ENCODE measurements at places on chromosomes 7 and 10.

- DNase-seq: no peak
Observed at GRCh38 chr7:66454600-66455225, 174.0 kb upstream of the KCTD7 start.

DNA sequence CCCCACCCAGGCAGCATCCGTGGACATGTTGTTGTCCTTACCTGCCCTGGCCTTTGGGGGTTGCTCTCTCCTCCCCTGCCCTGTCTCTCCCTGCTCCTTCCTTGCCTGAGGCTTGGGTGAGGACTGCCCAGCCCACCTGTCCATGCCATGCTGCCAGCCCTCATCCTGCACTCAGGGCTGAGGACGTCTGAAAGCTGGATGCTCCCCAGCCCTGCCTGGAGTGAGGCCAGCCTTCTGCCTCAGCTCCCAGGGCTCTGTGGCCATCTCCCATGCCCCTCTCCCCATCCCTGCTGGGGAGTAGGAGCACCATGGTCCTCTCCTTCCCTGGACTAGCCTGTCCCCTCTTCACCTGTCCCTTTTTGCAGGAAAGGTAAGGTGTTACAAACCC lies 68.4 kb downstream of the RAMP3 start:
- no peak for DNase-seq

GRCh38 chr7:264541-265191 lies 25.3 kb upstream of the FOXL3 start:
- DNase-seq: no peak

DNA sequence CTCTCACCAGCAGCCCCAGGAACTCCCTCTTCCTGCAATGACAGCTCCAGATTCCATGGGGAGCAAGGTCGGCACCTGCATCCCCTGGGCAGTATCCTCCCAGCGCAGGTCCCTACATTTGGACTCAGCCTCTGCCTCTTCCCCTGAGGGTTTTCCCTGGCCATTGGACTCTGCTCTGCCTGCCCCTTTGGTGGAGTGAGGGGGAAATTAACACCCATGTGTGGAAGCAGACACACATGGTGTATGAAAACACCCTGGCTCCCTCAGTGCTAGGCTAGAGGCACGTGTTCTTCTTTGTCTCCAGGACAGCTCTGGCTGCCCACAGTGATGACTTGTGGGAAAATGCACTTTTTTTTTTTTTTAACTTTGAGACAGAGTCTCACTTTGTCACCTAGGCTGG lies 8.4 kb downstream of the PRF1 start:
- DNase-seq: no peak

- no peak for DNase-seq
Observed at GRCh38 chr10:1646332-1646731, 91.0 kb downstream of the ADARB2 start.

DNA sequence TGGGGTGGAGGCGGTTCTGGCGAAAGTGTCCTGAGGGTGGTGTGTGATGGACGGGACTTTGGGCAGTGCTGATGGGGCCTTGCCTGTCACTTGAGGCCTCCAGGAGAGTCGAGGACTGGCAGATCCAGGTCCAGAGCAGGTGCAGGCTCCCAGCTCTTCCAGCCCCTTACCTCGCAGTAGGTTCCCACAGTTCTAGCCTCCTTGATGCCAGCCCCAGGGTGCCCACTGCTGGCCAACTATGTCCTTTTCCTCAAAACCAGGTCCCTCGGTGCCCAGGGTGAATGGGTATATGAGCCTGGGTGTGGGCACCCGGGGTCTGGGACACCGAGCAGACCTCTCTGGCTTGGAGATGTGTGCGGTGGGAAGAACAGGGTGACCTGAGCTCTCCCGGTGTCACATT lies 8.3 kb downstream of the FAM20C start:
- DNase-seq: no peak

DNA sequence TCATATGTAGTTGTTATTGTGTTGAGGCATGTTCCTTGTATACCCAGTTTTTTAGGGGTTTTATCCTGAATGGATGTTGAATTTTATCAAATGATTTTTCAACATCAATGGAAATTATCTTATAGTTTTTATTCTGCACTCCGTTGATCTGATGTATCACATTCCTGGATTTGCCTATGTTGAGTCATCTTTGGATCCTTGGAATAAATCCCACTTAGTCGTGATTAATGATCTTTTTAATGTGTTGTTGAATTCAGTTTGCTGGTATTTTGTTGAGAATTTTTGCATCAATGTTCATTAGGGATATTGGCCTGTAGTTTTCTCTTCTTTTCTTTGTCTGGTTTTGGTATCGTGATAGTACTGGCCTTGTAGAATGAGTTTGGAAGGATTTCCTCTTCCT lies 648.6 kb upstream of the GRM3 start:
- no peak for DNase-seq

DNA sequence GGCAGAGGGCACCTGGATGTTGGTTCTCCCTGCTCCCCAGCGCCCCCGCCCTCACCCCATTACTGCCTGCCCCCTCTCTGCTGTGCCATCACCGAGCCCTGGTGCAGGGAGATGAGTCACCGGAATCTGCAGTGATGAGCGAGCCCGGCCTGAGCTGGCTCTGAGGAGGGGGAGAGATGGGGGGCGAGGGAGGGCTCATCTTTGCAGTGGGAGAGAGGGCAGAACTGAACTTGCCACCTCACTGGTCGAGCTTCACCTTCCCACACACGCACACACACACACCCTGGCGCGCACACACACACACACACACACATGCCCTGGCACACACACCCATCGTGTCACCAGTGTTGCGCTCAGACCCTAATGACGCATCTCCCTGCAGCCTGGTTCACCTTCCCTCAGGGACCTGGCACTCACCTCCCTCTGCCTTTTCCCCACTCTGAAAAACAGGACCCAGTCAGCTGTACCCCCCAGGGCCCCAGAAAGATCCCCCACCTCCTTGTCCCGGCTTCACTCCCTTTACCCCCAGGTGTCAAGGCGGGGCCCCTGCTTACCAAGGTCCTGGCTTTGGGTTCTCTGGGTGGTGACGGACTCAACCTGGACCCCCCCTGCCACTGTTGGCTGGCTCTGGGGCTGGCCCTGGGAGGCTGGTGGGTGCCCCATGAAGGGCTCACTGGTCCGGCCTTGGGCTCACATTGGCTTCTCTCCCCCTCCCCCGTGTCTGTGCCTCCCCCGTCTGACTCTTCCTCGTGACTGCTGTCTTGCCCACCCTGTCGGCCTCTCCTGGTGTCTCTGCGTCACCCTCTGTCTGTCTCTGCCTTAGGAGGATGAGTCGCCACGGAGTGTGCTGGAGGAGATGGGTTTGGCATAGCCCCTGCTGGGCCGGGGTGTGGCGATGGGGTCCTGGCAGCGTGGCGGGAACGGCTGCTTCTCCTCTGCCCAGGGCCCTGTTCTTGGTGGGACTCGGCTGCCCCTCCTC lies 5.4 kb downstream of the VGF start:
- DNase-seq: no peak

DNA sequence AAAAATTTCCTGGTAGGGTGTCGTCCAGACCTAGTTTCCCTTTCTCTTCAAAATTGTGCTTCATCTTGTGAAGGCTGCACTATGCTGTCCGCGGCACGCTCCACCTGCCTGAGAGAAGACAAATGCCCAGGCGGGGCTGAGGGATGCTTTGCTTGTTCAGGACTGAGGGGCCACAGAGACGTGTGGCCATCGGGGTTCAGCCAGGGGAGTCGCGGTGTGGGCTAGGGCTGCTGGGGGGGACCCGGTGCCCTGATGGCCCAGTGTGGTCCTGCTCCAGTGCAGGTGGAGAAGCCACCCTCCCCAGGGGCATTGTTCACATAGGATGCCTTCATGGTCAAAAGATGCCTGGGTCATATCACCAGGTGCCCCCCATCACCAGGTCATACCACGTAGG lies 107.8 kb upstream of the SHH start:
- DNase-seq: no peak

DNA sequence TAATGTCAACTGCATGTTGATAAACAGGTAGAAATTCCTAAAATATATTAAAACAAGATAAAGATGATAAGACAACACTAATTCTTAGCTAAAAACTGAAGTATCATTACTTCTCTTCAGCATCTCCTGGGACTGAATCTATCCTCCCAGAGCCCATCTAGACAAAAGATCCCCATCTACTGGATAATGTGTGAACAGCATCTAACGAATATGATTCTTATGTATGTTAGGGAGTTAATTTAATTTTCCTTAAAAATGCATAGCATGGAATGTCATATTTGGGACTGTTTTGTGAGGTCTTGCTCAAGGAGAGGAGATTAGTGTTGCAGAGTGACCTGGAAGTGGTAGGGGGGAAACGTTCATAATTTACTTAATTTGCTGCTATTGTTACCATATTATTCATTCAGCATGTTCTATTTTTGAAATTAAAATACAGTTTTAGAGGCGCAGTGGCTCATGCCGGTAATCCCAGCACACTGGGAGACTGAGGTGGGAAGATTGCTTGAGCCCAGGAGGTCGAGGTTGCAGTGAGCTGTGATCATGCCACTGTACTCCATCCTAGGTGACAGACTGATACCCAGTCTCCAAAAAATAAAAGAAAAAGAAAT lies 305.1 kb upstream of the CSTF2T start:
- DNase-seq: peak; percentile 4

- no peak for DNase-seq
Observed at GRCh38 chr10:7258948-7259523, 151.8 kb downstream of the SFMBT2 start.

DNA sequence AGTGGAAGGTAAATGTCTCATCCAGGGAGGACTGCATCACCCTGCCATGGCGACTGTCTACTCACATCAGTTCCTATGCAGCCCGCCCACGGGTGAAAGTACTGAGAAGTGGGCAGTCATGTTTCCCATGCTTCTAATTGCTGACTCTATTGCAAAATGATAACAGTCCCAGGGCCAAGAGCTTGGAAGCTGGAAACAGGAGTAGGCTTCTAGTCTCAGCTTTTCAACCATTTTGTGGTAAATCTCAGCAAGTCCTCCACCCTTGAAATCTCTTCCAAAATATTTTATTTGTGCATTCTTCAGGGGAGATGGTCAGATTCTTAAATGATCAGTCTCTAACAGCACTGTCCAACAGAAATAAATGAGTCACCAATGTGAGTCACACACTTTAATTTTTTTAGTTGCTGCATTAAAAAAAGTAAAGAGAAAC lies 48.1 kb upstream of the TARP start:
- DNase-seq: no peak

- DNase-seq: no peak
Observed at GRCh38 chr7:130844811-130845580, 111.0 kb upstream of the KLF14 start.

DNA sequence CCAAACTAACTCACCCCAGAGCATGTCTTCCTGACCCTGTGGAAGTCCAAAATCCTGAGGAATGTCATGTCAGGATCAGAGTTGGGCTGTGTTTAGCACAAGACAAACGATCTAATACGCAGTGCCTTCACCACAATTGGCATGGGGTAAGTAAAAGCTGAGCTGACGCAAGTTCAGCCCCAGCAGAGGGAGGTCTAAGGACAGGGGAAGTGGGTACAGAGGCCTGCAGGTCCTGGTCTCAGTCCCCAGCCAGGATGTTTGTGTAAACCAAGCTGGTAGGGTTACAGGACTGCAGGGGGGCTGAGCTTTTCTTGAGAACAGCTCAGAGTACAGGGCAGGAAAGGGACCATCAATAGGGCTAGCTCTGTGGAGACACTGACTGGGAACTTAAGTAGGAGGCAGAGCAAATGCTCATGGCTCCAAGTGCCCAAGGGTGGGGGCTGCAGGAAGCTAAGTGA lies 5.3 kb upstream of the KCNIP2 start:
- no peak for DNase-seq

- DNase-seq: no peak
Observed at GRCh38 chr10:33773886-33774480, 439.5 kb upstream of the NRP1 start.

GRCh38 chr10:112689327-112690072 lies 242.5 kb downstream of the VTI1A start:
- no peak for DNase-seq

DNA sequence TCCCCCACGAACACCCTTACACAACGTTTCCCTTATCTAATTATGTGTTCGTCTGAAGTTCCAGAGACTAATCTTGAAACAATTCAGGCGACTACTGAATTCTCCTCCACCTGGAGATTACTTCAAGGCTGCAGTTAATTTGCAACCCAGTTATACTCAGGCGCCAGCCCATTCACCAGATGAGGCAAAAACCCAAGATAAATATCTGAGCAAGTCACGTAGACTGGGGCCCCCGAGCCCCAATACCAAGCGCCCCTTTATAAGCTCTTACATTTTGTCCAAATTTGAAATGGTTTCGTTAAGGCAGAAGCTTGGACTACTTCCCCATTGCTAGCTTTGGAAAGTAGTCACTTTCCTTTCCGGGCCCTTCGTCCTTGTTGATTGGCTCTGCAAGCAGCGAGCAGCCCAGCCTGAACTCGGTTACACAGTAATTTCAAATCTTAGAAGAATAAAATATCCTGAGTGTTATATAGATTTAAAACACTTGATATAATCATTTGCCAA lies 1.2 kb downstream of the TPK1 start:
- no peak for DNase-seq

DNA sequence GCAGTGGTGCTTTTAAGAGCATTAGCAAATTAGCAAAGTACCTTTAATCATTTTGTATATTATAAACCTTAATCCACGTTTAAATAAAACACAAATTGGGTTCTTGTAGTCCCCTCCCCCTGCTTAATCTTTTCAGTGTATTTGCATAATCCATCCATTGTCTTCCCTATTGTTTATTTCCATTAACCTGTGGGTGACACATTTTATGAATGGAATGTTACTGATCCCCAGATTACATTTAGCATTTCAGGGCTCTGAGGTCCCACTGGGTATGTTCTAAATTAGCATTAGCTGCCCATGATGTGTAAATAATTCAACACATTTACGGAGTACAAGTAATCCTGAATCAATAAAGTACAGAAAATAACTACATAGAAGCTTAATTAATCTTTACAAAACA lies 138.4 kb upstream of the FEZF1 start:
- DNase-seq: no peak

- DNase-seq: no peak
Observed at GRCh38 chr7:84811362-84811761, 375.5 kb downstream of the SEMA3D start.

- no peak for DNase-seq
Observed at GRCh38 chr7:18623389-18623788, 127.8 kb downstream of the HDAC9 start.

GRCh38 chr10:112393341-112393740 lies 19.4 kb downstream of the ACSL5 start:
- DNase-seq: no peak

DNA sequence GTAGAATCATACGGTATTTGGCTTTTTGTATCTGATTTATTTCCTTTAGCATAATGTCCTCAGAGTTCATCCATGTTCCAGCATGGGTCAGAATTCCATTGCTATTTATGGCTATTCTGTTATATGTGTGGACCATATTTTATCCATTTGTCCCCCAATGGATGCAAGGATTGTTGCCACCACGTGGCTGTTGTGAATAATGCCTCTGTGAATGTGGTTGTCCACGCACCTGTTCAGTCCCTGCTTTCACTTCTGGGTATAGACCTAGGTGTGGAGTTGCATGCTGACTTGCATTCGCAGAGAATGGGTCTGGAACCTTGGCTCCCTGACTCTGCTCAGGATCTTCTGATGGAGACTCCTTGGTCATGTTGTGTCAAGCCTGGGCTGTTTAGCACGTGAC lies 199.9 kb downstream of the CAMK1D start:
- DNase-seq: no peak

Data from pulmonary artery endothelial cell (primary cell).